ENCODE measurements at places on chromosomes 11 and 22. TPM values are rescaled to one million over a fixed set of nuclear protein-coding genes. Genes with fewer than 3 reads are reported as not detected.
A peak's percentile ranks its signal among the peaks of the same experiment; 100 is the strongest.

GRCh38 chr22:20628081-20628939 is 120.9 kb downstream of the MED15 start:
- DNase-seq: no peak
- H3K36me3 ChIP-seq: no peaks in the 10 kb centered on the region
- no peak overlapping the region for H3K4me3 ChIP-seq
- peaks cover 5% of the 10 kb centered on the region for H3K4me1 ChIP-seq

GRCh38 chr11:124760806-124761205 is 1.3 kb downstream of the ESAM start:
- no peak for DNase-seq
- peaks cover 5% of the 10 kb centered on the region for H3K36me3 ChIP-seq
- H3K4me1 ChIP-seq: peaks cover 50% of the 10 kb centered on the region
- peaks cover 2% of the 10 kb centered on the region for H3K27me3 ChIP-seq
- H3K4me3 ChIP-seq: peak overlapping the region; percentile 80
- peak overlapping the region; percentile 83 for H3K27ac ChIP-seq

GRCh38 chr11:72483412-72484186 is 49.3 kb upstream of the CLPB start:
- no peak overlapping the region for H3K4me3 ChIP-seq
- peaks cover 3% of the 10 kb centered on the region for H3K4me1 ChIP-seq
- no peak overlapping the region for H3K27ac ChIP-seq
- DNase-seq: no peak
- no peaks in the 10 kb centered on the region for H3K36me3 ChIP-seq

Gene KRTAP5-11
- total RNA-seq: not detected

Gene KCNJ11
- 1.2 TPM for total RNA-seq

Gene CRYAB
- total RNA-seq: not detected

Gene LARGE1
- total RNA-seq: 22.2 TPM
